AG09319 (cell line): ENCODE measurements at places on chromosomes 1 and 21.
A peak's percentile ranks its signal among the peaks of the same experiment; 100 is the strongest.

DNA sequence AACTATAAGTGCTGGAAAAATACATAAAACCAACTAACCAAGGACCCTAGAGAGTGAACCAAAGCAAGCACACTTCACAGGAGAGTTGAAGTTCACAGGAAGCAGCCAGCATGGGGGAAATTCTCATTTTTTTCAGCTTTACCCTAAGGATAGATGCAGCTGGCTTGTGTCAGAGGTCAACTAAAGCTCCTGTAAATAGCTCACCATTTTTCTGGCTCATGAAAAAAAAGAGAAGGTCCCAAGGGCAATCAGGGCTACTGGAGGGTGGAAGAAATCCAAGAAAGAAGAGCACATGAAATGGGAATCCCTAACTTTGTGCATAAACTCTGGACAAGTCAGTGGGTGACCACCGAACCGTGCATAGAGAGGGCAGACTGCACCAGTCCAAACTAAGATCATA lies 58.3 kb downstream of the KCNJ15 start:
- DNase-seq, result no peak

GRCh38 chr1:153934746-153935145 lies 11.8 kb downstream of the DENND4B start:
- DNase-seq, result no peak

DNA sequence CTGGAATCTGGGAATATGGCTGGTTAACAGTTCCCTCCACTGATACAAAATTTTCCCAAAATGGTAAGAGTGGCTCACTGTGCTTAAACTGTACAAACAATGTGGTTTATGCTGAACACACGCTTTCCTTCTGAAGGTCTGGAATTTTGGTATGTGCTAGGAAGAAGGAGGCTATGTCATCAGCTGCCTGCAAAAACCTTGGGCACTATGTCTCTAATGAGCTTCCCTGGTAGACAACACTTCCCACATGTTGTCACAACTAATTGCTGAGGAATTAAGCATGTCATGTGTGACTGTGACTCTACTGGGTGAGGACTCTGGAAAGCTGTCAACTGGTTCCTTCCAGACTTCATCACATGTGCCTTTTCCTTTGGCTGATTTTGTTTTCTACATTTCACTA lies 29.2 kb downstream of the IPP start:
- no peak for DNase-seq

DNA sequence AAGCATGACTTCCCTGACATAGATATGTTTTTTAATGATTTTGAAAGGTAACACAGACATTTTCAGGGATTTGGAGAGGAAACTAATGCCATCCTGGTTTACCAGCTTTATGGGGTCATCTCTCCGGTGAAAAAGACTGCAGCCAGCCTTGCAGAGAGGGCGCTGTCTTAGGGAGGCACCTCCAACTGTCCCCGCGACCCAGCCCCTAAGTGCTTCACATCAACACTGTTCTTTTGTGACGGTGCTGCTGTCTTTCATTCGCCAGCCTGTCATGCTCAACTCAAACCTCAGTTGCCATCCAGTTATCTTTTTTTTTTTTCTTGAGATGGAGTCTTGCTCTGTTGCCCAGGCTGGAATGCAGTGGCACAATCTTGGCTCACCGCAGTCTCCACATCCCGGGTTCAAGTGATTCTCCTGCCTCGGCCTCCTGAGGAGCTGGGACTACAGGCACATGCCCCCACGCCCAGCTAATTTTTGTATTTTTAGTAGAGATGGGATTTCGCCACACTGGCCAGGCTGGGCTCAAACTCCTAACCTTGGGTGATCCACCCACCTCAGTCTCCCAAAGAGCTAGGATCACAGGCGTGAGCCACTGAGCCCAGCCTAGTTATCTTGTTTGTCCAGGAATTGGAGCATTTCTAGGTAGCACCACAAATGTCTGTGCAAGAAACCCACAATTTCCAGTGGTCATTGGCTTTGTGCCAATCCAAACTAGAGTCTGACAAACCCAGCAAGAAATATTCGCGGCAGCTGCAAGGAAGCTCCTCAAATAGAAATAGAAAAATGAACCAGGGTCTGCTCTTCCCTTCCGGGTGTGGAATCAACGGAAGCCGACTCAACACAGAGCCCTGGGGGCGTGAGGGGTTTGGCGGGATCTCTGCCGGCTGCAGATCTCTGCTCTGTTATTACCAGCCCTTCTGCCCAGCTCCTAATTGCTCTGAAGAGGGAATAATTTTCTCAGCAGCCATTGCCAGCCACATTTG lies 24.2 kb downstream of the PDE9A start:
- no peak for DNase-seq

DNA sequence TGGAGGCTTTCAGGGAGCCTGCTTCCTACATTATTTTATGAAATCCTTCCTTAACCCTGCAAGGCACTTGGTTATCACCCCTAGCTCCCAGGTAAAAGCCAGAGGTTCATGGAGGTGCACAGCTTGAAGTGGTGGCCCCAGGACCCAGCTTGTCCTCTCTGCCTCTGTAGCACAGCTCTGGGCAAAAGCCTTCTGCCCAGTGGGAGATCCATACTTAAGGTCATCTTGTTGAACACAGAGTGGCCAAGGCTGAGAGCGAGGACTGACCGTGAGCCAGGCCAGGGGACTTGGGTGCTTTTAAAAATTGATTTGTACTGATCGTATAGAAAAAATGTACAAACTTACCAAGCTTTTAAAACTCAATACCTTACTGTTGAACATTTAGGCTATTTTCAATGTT lies 33.4 kb downstream of the KCNA2 start:
- DNase-seq, result no peak

DNA sequence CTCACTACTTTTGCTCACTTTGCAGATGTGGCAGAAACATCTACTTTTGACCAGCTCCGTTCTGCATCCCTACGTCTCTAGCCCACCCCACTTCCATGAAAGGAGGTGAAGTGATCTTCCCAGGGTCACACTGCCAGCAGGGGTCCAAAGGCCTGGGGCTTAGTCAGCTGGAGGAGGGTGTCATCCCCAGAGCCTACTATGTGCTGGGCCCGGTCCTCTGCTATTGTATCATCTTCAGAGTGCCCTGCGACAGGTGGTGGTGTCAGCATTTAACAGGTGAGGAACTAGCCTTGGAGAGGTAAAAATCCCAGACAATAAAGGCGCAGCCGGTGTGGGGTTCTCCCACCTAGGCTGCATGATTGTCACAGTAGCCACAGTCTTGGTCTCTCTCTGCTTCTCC lies 5.6 kb upstream of the BSND start:
- DNase-seq, result no peak

DNA sequence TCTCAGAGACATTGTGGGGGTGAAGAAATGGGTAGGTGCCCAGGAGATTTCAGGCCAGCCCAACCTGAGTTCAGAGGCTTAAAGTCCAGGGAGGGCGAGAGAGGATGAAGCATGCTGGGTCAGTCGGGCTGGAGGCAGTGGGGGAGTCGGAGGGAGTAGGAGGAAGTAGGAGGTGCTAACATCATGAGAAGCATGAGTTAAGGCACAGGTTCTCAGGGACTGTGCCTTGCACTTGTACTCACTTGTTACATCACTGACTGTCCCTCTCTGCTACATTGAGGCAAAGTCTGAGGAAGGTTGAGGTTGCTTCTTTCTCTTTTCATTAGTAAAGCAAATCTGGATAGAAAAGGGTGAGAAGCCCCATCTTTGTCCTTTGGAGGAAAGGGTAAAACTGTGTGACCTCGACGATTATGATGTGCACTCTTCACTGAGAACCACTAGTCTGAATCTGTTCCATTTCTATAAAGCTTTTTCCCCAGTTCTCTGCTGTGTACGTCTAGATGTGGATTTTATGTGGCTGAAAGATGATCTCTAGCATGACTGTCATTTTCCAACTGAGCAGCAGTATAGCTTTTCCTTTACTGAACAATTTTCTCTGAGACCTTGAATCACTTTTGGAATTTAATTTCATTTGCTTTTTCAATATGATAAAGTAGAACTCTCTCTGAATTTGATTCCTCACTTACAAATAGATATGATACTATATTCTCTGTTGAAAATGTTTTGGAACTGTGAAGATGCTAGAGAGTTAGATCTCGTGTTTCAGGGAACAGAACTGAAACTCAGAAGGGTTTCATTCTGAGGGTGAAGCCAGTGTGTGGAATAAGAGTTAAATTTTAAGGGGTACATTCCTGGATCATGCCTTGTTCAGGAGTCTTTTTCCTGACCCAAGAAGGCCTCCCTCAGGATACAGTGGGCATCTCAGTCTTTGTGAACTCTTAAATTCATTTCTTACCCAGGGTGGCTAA lies 94.6 kb downstream of the FGGY start:
- DNase-seq, result no peak

- DNase-seq, result no peak
These were observed 8.5 kb downstream of the A3GALT2 start for GRCh38 chr1:33312413-33312749.

GRCh38 chr1:93631626-93632365 lies 49.8 kb downstream of the BCAR3 start:
- no peak for DNase-seq

DNA sequence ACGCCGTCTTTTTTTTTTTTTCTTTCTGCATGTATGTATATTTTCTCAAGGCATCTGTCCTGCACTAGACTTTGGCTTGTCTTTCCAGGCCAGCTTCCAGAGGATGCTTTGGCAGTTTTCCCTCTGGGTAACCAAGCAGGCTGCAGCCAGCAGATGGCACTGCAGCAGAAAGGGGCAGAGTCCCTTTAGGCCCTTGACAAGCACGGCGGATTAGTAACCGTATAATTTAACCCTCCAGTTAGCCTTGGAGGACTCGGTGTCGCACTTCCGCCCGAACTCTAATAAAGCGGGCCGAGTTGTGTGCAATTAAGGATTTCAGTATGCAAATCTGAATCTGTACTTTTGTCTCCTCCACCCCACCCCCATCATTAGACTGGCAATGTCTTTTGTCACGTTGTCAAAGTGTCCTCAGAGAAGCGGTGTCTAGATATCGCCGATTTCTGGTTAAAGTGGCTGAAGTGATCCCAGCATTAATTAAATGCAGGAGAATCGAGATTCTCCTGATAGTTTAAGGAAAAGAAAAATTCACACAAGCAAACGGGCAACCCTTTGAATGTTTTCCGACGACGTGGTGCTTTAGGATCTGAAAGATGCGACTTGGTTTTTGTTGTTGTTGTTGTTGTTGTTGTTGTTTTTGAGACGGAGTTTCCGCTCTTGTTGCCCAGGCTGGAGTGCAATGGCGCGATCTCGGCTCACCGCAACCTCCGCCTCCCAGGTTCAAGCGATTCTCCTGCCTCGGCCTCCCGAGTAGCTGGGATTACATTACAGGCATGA lies 1.1 kb upstream of the TMEM167B start:
- no peak for DNase-seq

DNA sequence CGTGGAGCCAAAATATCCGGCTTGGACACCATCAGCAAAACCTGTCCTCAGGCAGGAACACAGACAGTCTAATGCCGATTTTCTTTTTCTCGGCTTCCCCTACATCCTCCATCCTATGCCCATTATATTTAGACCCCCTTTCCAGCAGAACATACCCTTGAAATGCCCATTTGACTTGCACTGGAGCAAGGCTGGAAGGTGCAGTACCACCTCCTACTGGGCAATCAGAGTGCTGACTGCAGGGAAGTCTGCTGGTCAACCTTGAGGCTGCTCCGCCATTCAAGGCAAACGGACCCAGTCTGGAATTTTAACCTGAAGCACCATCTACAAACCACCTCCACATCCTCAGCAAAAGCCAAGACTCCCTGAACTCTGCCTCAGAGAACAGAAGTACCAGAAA lies 79.5 kb downstream of the TIAM1 start:
- no peak for DNase-seq

DNA sequence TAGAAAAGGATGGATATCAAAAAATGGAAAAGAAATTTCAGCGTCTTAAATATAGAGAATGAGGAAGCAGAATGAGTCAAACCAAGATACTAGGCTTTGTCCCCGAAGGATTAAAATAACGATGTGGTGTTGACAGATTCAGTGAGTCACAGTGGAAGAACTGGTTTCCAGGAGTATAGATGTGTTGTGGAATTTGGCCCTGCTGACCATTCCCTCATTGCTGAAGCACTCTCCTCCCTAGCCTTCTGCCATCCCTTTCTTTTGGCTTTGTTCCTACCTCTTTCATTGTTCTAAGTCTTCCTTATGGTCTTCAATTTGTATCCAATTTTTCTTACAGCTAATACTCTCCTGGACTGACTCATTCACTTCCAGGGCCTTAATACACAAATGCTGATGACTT lies 23.1 kb upstream of the USP25 start:
- DNase-seq, result peak; percentile 71

DNA sequence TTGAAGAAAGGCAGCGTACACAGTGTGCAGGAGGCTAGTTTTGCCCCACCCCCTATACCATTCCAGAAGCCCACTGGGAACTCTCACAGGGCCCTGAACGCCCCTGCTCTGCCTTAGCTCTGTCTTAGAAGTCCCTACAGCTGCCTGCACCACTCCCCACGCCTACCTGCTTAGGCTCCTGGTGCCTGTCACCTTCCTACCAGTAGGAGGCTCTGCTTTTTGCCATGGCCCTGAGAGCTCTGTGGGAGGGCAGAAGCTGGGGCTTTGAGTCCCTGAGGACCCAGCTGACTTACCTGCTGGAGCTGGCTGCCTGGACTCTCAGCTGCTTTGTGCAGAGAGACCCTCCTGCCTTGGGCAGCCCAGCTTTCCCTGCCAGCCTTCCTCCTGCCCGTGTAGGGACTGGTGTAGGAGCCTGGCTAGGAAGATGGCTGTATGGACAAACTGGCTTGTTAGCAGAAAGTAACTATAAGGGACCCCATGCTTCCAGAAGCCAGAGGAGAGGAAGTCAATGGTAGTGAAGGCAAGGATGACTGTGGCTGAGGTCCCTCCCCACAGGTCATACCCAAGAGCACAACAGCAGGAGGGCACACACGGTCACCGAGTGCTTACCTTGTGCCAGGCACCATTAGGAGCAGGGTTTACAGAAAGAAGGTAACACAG lies 9.8 kb upstream of the CELSR2 start:
- DNase-seq, result no peak

- DNase-seq, result no peak
These were observed 9.0 kb downstream of the A3GALT2 start for GRCh38 chr1:33311706-33312412.

DNA sequence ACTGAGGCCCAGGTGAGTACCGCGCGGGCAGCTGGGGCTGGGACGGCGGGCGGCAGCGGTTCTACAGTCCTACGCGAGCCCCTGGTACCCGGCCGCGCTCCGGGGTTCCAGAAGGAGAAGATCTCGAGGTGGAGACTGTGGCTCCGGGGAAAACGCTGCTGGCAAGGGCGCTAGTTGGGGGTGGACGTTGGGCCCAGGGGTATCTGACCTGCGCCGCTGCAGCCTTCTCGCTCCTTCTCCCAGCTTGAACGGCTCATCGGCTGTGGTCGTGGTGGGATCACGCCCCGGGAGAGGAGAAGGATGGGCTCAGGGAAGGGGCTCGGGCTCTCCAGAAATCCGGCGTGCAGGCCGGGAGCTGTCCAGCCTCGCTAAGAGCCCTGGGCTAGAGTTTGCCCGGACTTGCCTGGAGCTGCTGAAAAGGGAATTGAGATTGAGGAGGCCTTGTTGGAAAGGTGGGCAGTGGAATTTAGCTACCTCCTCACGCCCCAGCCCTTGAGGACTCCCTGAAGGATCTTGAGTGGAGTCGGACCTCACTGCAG lies 1.1 kb upstream of the POU3F1 start:
- no peak for DNase-seq

GRCh38 chr21:31351438-31351837 lies 7.4 kb upstream of the TIAM1 start:
- DNase-seq, result no peak

GRCh38 chr1:62424411-62424810 lies 12.4 kb upstream of the USP1 start:
- DNase-seq, result no peak
